Fibroblast of skin of right quadriceps (primary cell): ENCODE measurements at places on chromosomes 12 and 14.

- peak; percentile 66 for DNase-seq
Observed at GRCh38 chr12:51341251-51342007, 5.0 kb downstream of the CELA1 start.

DNA sequence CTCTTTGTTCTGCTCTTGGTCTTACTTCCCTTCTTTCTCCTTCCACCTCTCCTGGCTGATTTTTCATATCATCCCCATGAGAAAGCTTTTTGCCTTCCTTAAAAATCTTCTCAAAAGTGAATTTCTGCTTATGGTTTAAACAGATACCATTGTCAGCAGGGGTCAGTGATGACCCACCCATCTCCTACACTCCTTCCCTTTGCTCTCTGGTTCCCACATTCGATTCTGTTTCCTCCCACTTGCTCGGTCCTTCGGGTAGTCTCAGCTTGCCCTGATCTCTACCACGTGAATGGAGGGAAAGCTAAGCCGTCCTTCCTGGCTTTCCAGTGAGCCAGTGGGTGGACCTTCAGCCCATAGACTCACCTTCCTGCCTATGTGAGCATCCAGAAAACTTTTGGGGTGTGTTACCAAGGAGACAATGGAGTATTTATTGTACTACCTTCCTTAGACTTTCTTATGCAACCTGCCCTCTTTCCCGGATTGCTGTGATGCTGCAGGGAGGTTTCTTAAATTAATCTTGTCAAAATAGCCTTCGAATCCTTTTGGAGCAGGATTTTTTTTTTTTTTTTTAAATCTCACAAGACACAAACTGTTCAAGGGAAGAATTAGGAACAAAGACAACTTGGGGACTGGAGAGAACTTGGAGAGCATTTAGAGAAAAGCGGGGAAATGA is 306.3 kb downstream of the CACNA1C start:
- peak; percentile 16 for DNase-seq

DNA sequence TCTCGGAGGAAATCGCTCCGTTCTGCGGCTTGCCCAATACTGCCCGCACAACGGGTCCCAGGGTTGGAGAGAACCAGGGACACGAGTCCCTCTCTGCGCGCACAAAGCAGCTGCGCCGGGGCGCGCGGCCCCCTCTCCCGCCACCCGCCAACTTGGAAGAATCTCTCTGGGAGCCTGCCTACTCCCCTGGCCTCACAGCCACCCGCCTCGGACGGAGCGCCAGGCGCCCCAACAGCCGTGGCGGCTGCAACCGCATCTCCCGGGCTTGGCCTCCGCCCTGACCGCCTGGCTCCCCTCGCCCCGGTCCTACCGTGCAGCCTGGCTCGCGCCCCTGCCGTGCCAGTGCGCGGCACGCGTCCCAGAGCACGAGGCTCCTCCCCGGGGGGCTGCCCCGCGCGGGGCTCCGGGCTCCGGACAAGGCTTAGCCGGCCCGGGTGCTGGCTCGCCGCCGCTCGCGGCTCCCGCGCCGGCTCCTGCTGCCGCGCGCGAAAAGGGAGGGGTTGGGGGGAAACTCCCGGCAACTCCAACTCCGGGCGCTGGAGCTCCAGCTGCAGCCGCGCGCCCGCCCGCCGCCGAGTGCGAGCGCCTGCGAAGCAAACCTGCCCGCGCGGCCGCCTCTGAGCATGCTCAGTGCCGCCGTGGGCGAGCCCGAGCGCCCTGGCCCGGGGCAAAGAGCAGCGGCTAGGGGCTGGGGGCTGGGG is at the start of gene STXBP6:
Gene STXBP6 (minus strand): TSS at position 580 of the 701 bp plus-strand sequence. CDS start 75,329 bp downstream, outside the sequence.
- peak; percentile 73 for DNase-seq

GRCh38 chr12:132493482-132494178 is 3.7 kb downstream of the FBRSL1 start:
- no peak for DNase-seq

GRCh38 chr14:39107591-39107996 is 4.6 kb upstream of the SEC23A start:
- DNase-seq: peak; percentile 31

DNA sequence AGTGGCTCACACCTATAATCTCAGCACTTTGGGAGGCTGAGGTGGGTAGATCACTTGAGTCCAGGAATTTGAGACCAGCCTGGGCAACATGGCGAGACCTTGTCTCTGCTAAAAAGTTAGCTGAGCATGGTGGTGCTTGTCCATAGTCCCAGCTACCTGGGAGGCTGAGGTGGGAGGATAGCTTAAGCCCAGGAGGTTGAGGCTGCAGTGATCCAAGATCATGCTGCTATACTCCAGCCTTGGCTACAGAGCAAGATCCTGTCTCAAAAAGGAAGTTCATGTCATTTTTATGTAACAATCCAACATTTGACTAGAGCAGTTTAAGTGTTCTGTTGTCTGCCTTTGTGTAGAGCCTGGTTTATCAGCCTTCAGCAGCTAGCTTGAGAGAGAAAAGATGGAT is 6.2 kb downstream of the OXA1L start:
- DNase-seq: no peak

DNA sequence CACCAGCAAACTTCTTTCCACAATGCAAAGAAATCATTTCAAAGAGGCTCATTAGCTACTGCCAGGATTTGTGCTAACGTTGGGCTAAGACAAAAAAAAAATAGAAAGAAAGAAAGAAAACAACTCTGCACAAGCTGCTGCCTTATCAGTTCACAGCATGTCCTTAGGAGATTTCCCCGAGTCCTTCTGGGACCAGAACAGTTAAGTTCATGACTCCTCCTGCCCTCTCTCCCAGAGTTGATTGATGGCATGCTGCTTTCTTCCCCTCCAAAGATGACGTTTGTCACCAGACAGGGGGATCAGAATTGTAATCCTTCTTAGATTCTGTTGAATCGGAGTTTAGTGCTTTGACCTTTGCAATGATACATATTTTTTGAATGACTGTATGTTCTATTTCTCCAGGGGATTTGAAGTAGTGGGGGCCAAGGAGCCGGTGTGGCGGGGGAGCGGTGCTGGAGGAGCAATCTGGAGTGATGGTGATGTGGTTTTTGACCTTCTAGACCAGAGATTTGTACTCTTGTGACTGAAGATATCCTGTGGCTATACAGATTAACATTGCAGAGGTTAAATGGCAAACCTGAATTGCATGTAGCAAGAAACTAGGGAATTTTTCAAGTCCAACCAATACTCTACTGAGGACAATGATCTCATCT is 409.2 kb upstream of the TMPO start:
- no peak for DNase-seq

DNA sequence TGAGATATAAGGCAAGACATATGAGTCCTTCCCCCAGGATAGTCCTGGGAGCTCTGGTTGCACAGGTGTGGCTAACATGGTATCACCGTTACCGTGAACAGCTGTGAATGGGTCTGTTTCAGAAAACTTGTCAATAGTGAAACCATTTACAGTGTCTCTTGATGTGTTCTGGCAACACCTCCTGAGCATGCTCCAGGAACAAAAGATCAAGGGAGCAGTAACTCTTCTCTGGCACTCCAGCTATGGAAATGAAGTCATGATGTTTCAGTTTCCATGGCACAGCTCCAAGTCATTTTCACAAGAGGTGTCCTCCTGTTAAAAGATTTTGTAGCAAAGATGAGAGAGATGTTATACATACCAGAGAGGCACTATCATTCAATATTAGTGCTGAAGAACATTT is 253.7 kb downstream of the SNAPC1 start:
- peak; percentile 31 for DNase-seq
